ENCODE measurements at places on chromosomes 6 and 20.

DNA sequence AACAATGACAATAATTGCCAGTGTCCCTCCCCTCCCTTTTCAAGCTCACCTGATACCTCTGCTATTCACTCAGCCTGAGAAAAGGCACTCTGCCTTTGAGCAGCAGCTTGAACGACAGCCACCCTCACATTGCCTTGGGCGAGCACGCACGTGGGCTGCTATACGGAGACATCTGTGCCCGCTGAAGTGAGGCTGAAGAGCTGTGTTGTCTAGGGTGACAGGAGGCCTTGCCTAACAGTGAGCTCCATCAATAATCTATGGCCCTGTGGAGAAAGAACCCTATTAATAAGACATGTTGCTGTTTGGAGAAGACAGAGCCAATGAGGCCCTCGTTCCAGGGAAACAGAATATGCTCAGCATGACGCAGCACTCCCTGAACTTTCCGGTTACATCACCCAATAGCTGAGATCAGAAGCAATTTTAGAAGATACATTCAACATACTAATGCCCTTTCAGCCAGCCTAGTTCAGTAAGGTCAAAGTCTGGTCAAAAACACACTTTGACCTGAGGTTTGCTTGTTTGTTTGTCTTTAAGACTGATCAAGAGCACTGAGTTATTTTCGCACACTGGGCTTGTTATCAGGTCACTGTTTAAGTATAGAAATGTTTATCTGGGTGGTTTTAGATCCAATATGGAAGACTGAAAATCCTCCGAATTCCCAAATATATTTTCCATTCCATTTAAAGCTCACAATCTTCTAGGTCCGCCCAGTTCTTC, 30.6 kb downstream of the RBM24 start:
- peak; percentile 56 for DNase-seq

DNA sequence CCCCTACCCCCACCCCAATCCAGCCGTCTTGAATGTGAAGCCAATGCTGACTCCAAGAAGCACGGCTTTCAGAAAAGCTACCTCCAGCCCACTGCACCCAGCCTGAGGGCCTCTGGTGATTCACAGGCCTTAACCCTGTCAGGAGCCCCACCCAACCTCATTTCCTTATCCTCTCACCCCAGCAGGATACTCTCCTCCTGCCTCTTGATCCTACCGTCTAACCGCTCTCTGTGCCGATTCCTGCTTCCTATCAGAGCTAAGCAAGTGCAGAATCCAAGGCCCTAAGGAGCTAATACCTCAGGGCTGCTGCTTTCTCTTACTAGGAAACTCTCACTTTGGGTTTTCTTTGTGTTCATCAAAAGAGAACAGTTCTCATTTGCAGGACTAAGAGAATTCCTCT, 47.2 kb downstream of the TRERF1 start:
- DNase-seq, result no peak

DNA sequence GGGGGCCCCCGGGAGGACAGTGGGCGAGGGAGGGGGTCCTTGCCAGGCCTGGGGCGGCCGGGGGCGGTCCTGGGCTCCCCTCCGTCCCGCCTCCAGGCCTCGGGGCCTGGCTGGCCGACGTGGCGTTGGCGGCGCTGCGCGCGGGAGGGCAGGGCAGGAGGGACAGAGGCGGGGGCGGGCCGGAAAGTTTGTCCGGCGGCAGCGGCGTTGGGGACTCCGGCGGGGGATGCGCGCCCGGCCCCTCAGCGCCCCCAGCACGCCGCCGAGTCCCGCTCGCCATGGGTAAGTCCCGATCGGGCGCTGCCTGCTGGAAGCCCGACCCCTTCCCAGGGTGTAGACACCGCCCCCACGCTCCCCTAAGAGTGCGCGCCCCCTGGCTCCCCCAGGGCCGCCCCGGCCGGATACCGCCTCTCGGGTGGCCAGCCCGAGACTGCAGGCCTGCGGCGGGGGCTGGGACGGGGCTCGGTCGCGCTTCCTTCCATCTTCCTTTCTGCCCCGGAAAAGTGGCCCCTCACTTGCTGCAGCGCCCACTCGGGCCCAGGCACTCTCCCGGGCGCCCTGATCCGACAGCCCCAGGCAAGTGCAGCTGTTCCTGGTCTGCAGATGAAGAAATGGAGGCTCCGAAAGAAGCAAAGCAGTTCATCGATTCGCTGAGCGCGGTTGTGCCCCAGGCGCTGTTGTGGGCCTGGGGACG, at the start of gene SLC2A10:
Gene SLC2A10, plus strand, starts transcription at position 191 of the 694 bp plus-strand sequence. Its CDS starts 88 bp downstream, at position 279.
- no peak for DNase-seq

GRCh38 chr6:43120944-43121913, 45.1 kb downstream of the PTK7 start:
- DNase-seq, result no peak

- no peak for DNase-seq
Observed at GRCh38 chr6:74755778-74756177, 450.1 kb downstream of the COL12A1 start.

DNA sequence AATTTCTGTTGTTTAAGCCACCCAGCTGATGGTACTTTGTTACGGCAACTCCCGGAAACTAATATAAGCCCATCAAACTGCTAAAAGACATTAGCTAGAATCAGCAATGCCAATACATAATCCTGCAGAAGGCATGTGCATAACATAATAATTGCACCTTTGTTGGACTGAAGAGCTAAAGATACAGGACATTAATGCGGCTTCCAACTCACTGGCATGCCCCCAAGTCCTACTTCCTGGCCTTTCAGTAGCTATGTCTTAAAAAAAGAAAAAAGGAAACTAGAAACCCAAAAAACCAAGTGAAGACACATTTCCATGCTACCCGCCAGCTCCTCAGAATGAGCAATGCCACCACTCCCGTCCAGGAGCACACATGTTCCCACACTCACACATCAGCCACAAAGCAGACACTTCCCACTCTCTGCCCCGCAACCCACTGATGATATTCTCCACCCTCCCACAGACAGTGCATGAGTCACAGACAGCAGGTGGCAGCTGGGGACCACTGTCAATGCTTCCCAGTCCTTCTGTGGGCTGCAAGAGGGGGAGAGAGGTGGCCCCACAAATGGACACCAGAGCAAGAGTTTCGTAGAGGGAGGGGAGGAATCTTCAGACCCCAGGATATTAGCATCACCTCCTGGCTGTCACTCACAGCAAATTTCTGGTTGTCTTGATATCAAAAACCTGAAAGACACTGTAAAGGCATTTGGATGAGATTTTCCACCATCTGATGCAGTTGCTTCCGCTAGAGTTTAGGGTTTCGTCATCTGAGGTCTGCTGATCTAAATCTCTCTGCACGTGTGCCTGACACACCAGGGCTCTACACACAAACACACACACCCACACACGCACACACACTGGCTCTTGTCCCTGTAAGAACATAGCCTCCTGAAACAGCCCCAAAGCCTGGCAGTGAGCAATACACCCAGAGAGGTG, 32.8 kb downstream of the GFOD1 start:
- peak; percentile 85 for DNase-seq

DNA sequence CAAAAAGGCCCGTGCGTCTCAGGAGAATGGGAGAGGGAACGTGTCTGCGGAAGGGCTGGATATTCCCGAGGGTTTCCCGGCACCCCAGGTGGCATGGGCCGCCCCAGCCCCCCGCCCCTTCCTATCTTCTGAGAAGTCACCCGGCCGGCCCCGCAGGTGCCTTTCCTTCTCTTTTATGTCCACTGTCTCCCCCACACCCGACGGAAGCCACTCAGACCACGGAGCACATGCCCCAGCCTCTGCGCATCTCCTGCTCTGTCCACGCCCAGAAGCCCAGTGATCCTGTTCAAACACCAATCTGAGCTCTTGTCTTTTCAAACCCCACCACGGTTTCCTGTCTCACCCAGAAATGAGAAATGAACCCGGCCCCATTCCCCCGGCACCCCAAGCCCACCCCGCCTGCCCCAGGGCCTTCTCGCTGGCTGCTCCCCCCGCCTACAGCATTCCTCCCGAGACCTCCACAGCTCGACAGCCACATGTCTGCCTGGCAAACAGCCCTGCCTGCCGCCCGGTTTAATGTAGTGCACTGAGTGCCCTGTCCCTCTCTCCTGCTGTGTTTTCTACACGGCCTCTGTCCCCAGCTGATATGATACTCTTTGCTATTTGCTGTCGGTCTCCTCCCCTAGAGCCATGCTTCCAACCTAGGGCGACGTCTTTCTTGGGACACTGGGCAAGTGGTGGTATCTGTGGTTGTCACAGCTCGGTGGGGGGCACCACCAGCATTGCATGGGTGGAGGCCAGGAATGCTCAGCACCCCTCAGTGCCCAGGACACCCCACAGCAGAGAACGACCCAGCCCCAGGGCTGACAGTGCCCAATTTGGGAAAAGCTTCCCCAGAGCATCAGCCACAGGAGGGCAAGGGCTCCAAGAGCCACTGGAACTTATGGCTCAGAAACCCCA, 182.7 kb downstream of the TAF4 start:
- DNase-seq, result no peak

DNA sequence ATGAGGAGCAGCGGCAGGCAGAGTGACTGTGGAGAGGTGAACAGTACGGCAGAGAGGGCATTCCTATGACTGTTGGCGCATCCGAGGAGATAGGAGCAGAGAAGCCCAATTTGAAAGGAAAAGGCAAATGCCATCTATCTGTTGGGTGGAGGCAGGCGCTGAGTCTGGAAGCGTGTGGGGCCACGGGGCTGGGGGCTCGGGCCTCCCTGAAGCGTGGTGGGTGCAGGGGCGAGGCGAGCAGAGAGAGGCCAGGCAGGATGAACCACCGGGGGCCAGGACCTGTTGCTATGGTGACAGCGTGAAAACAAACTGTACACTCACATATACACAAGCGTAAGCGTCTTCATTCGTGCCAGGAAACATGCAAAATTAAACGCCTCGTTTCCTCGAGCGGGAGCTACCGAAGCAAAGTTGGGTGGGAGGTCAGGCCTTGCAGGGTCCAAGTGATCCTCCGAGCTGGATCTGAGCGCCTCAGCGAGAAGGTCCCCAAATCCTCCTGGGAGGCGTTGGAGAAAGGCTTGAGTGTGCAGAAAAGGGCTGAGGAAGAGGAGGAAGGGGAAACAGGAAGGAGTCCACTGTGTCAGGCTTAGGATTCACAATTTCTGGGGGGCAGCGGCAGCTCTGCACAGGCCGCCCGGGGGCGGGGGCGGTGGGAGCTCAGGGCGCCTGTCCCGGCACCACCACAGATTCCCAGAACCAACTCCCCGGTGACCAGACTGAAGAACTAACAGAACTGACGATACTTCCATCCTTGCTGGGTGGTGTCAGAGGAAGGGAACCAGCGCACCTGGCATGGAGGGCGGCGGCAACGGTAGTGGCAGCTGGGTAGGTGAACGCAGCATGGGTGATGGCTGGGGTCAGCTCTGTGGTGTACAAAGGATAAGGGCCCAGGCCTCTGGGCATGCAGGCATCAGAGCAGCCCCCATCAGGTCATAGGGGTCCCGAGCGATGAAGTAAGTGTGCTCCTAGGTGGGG, 68.2 kb downstream of the KHDC1L start:
- DNase-seq, result no peak

DNA sequence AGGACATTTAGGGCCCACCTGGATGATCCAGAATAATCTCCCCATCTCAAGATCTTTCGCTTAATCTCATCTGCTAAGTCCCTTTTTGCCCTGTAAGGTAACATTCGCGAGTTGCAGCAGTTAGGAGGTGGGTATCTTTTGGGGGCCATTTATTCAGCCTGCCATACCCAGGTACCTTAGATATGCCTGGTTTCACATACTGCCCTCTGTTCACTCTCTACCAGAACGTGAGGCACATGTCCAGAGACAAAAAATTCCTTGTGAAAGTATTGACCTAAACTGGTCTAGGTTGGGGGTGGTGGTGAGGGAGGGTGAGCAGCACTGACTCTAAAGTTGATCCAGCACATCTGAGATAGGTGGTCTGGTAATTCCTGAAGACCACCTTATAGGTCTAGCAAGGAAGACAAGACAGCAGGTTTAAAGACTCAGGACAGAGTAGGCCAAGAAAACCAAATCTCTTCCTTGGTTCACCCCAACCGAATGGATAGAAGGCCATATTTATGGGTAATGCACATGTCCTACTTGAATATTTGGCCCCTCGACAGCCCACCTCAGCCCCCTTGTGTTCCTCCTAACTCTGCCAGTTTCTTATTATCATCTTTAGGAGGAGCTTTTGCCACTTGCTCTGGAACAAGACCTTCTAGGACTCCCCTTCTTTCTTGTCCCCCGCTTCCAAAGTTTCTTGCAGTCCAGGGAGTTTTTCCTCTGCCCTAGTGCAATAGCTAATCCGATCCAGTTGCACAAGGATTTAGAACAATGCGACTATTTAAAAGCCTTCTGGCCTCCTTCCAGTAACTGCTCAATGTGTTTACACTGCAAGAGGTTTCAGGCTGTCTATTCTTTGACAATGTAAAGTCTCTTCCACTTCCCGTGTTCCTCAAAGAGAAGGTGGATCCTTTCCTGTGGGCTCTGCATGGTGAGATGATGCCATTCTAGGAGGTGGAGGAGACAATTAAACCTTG, 213.0 kb upstream of the LAMP5 start:
- DNase-seq, result peak; percentile 53

Measured in putamen (tissue), 1 donor.